NCI-H748 treated with DMSO at 0.1 percent for 48 hours (cell line): ENCODE measurements at places on chromosomes 1 and 21.
A peak's percentile ranks its signal among the peaks of the same experiment; 100 is the strongest.

DNA sequence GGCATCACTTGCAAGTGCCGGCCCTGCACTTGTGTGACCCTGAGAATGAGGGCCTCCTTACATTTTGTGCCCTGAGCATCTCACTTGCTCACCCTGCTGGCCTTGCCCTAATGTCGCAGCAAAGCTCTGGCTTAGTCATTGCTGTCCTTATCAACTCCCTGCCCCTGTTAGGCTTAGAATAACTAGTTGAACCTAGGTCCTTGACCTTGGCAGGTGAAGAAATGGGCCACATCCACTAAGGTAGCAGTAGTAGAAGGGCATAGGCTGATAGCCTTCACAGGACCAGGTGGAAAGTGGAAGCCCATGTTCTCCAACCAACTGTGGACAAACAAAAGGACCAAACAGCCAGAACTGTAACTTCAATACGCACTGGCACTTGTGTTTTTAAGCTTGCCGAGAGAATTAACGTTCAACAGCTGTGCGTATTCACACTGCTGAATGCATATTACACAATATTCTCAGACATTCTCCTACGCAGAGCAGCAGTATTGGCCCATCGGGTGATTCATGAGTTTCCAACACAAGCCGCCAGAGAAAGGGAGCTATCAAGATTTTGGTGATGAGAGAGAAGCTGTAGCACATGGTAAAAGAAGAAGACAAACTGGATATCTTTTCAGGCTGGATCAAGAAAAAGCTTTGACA, 27.7 kb upstream of the PTGFRN start:
- DNase-seq: no peak

DNA sequence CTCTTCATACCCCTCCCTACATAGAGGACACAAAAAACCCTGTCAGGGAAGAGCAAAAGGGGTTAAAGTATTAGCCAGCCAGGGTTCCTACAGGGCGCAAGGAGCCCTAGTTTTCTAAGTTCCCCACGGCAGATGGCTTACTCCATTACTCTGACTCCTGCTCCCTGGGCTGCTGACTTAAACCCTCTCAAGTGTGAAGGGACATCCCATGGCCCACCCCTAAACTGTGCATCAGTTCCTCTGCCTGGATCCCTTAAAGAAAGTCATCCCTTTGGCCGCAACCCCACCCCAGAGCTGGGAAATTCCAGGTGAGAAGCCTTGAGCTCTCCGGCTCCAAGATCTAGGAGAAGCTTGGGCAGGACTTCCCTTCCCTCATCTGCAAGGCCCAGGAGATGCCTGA, 236.0 kb downstream of the TOMM20 start:
- no peak for DNase-seq

GRCh38 chr21:42575111-42575510, 61.5 kb downstream of the SLC37A1 start:
- DNase-seq: no peak

- no peak for DNase-seq
These were observed 3.3 kb downstream of the CHRM3 start for GRCh38 chr1:239389703-239390102.

DNA sequence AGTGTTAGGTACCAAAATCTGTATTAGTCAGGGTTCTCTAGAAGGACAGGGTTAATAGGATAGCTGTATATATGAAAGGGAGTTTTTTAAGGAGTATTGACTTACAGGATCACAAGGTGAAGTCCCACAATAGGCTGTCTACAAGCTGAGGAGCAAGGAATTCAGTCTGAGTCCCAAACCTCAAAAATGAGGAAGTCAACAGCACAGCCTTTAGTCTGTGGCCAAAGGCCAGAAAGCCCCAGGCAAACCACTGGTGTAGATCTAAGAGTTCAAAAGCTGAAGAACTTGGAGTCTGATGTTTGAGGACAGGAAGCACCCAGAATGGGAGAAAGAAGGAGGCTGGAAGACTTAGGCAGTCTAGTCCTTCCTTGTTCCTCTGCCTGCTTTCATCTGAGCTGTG, 487.5 kb upstream of the CHRM3 start:
- no peak for DNase-seq

DNA sequence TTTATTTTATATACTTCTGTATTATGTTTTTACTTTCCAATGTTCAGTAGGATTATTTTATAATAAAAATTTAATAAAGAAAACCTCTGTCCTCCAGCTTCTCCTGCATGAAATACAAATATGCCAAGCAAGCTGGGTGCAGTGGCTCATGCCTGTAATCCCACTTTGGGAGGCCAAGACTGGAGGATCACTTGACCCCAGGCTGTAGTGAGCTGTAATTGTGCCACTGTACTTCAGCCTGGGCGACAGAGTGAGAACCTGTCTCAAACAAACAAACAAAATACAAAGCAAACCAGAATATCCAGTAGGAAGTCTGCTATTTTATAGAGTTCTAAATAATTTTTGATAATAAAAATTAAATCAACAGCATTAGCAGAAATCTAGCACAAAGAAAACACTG, 168.8 kb downstream of the EIF4G3 start:
- DNase-seq: peak; percentile 13

GRCh38 chr1:115051850-115052249, 22.2 kb downstream of the TSHB start:
- no peak for DNase-seq

- no peak for DNase-seq
These were observed 642 bp downstream of the RSRP1 start for GRCh38 chr1:25246600-25247023.

DNA sequence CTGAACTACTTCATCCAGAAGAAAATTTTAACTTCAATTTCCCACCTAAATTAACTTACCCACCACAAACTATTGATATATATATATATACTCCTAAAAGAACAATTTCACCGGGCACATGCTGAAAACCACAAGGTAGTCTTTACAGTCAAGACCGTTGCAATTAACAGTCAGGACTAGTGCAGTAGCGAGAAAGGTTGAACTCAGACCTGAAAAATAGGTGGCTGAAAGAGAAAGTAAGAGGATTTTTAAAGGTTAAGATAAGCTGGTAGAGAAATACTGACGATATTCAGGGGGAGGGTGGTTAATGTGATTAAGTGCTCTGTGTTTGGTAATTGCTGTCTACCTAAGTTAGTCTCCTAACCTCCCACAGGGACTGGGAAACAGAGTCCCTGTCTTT, 1153.5 kb upstream of the TMPRSS15 start:
- DNase-seq: no peak

DNA sequence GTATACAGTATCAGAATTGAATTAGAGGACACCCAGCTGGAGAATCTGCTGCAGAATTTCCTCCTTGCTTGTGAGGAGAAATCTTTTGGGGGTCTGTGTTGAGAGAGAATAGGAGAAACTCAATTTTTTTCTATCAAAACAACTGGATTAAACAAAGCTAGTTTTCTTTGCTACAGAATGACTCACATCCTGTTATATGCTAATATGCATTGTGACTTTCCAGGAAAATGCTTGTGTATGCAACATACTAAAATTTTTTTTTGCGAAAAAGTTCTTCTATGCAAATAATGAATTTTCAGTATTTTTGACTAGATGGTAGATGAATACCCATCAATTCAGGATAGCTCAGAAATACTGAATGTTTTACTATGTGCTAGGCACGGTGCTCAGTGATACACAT, 2.2 kb downstream of the VAMP4 start:
- DNase-seq: no peak

- DNase-seq: no peak
These were observed at the start of gene RHOC for GRCh38 chr1:112706505-112707220. Gene RHOC (minus strand): TSS chr1:112707127. CDS start chr1:112703799, 3,328 bp downstream.

DNA sequence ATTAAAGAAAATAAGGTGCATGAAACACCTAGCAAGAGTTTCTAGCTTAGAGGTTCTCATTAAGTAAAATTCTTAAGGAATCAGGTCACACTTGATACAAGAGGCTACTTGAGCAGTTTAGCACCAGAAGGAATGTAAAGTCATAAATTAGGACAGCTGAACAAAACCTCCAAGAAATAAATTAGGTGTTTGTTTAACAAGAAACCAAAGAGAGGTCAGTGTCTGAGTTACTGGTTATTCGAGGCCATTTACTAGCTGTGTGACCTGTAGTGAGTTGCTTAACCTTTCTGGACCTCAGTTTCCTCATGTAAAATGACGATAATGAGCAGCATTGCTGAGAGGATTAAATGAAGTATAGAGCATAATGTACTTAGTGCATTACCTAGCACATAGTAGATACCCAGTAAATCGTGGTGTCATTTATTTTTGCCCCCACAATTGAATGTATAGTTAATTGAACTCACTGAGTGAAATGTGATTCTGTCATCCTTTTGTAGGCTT, 908 bp upstream of the ELK4 start:
- no peak for DNase-seq

DNA sequence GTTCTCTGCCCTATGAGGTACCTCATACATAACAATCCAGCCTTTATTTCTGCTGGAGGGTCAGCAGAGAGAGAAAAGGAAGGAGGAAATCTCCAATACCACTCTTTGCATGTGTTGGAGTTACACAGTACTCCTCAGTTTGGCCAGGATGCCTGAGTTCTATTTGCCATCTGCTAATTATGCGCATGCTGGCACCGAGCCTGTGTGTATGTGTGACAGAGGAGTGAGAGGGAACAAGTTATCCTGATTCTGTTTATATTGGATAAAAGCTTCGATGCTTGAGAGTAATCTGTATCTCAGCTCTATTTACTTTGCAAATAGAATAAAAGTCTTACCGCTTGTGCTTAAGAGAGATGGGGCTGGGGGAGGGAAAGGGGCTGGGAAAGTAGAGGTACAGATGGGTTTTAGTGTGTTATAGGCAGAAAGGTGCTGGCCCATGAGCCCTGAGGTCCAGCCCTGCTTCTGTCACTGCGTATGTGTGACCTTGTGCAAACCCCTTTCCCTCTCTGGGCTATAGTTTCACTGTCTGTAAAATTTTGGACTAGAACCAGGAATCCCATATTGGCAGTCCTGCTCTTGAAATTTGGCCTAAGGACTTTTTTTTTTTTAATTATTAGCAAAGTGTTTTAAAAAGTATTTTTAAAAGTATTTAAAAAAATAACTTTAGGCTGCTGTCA, 54.5 kb upstream of the PLXNA2 start:
- peak; percentile 53 for DNase-seq

DNA sequence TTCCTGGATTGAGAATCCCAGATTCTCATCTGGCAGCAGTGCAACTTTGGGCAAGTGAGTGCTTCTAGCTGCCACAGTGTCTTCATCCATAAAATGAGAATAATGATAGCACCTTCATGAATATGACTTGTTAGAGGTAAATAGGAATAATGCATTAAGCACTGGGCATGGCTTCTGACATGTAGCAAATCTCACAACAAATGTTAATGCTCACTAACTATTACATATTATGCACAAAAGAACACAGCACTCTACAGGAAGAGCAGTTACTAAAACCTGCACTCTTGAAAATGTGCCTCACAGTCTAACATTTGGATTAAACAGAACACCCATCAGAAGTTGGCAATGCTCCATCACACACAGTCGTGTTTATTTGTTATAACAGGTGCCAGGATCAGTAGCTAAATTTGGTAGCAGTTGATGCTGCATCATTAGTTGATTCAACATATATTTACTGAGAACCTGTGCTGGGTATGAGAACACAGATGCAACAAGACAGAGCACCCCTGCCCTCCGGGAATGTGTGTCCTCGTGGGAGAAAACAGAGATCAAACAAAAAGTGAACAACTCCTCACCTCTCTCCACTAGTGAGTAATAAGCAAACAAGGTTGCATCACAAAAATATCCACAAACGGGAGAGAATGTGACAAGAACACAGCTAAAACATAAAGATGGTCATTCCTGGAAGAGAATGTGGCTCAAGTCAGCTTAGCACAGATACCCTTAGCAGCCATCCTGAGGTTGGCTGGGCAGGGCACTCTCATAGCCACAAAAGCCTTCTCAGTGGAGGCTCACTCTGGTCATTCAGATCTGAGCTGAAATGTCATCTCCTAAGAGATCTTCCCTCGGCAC, 26.2 kb upstream of the LBR start:
- peak; percentile 74 for DNase-seq

DNA sequence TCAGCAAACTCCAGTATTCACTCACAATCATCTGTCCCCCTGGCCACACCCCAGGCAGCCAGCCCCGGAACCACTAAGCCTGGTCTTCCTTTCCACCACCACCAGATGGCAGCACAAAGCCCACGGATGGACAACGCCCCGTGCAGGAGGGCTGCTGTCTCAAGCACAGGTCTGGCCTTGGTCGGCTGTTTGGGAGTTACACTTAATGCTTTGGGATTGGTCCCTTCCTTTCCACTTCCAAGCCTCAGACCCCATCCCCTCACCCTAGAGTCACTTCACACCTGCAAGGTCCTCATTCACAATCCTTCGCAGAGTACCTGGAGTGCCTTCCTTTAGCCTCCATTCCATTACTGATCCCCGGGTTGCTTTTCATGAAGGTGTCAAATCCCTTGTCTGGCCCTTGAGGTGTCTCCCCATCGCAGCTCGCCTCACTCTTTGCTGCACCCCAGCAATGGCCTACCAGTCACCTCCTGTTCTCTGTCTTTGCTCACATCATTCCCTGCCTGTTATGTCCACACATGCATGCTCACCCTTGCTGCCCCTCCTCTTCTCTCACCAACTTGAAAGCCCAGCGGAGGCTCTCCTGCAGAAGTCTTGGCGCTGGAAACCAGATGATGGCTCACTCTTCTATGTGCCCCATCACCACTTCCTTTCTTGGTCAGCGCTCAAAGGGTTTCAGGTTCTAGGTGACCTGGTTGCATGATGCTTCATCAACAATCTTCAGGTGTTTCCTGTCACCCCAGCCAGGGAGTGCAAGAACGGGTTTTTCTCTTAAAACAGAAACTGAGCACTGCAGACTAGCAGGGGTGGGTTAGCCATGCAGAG, 24.9 kb upstream of the KCNA2 start:
- DNase-seq: peak; percentile 64

DNA sequence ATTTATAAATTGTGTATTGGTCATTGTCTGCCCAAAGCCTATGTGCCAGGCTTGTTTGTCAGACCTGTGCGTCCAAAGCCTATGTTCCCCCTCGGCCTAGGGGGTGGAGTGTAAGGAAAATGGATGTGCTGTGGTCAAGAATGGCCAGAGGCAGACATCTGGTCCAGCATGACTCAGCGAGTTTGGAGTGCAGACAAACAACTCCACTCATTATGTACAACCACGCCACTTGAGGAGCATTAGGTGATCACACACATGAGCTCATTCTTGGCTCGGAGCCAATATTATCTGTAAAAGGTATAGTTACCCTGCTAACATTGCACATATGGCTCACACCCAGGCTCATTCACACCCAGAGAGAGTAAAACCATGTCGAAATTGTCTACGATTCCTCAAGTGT, 1047.6 kb upstream of the ADGRL4 start:
- peak; percentile 99 for DNase-seq

- no peak for DNase-seq
These were observed 139.0 kb downstream of the DPYD start for GRCh38 chr1:97781762-97782337.
